IPS DF 6.9 (cell line): ENCODE measurements at places on chromosomes 4 and X.
A peak's percentile ranks its signal among the peaks of the same experiment; 100 is the strongest.

DNA sequence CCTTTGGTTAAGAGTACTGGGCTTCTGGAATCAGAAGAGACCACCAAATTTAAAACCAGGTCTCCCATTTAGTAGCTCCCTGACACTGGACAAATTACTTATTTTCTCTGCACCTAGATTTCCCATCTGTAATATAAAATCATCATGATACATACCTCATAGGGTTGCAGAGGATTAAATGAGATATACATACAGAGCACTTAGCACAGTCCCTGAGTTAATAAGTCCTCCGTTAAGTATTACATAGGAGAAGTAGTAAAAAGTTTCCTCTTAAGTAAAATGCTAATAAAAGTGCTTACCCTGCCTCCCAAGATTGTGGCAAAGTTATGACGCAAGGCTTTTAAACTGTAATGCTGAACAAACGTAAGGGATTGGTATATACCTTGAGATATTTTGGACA is 539 bp upstream of the CHIC1 start:
- no peaks in the 10 kb centered on the region for H3K27me3 ChIP-seq
- no peak overlapping the region for H3K27ac ChIP-seq
- H3K4me1 ChIP-seq = no peaks in the 10 kb centered on the region
- no peak for DNase-seq

DNA sequence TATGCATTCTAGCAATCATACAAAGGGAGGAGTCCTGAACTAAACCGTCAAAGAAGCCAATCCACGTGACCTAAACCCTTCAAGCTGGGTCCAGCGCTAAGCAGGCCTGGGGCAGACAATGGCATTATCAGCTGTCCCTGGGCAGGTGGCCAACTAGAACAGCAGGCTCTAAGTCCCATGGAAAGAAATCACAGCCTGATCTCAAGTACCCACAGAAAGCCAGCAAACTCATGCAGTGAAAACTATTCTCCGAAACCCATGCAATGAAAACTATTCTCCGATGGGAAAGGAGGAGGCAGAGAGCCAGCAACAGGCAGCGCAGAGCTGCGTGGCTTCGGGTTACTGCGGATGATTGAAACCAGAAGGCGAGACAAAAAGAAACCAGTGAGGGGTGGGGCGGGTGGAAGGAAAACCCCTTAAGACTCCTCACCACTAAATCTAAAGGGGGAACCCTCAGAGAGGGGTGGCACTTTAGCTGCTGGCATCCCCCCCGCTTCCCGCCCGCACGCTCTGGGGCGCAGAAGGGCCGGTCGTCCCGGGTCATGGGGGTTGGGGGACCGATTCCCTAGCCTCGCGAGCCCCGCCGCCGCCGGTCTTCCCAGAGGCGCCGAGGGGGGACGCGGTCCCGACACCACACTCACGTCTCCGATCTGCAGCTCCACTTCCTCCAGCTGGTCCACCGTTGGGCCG is 567 bp downstream of the C4orf46 start:
- H3K36me3 ChIP-seq = no peaks in the 10 kb centered on the region
- no peak overlapping the region for H3K27ac ChIP-seq
- no peak for DNase-seq
- no peaks in the 10 kb centered on the region for H3K27me3 ChIP-seq

DNA sequence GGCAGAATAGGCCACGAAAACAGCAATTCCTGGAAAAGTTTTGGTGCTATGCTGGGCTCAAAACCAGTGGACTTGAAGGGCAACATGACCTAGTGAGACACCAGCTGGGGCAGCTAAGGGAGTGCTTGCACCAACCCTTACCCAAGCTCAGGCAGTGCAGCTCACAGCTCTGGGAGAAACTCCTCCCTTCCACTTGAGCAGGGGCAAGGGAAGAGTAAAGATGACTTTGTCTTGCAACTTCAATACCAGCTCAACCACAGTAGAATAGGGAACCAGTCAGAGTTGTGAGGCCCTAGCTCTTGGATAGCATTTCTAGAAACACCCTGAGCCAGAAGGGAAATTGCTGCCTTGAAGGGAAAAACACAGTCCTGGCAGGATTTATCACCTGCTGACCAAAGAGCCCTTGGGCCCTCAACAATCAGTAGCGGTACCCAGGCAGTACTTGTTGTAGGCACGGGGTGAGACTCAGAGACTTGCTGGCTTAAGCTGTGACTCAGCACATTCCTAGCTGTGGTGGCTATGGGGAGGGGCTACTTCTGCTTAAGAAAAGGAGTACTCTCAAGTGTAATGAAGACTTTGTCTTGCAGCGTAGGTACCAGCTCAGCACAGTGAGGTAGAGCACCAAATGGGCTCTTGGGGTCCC is 19.7 kb upstream of the ABCG2 start:
- H3K4me3 ChIP-seq = no peak overlapping the region
- H3K27me3 ChIP-seq = no peaks in the 10 kb centered on the region
- peak; percentile 89 for DNase-seq
- H3K36me3 ChIP-seq = no peaks in the 10 kb centered on the region; the same call in 1 of the 2 replicates
- peaks cover 9% of the 10 kb centered on the region; the same call in 1 of the 2 replicates for H3K4me1 ChIP-seq

DNA sequence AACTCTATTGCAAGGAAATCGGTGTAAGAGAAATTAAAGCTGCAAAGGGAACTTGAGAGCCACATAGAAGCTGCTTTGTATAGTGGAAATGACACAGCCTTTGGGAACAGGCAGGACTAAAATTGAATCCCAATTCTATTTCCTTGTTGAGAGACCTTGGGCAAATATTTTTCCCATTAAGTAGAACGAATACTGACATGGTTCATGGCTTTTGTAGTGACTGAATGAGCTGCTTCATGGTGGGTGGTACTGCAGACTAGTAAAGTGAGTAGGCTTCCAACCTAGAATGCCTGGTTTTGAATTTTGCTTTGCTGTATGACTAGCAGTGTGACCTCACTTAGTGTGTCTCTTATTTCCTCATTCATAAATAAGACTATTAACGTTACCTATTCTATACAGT is 182.2 kb upstream of the KCNIP4 start:
- H3K36me3 ChIP-seq = no peaks in the 10 kb centered on the region
- no peak overlapping the region for H3K27ac ChIP-seq
- no peak overlapping the region for H3K4me3 ChIP-seq
- H3K27me3 ChIP-seq = no peaks in the 10 kb centered on the region

DNA sequence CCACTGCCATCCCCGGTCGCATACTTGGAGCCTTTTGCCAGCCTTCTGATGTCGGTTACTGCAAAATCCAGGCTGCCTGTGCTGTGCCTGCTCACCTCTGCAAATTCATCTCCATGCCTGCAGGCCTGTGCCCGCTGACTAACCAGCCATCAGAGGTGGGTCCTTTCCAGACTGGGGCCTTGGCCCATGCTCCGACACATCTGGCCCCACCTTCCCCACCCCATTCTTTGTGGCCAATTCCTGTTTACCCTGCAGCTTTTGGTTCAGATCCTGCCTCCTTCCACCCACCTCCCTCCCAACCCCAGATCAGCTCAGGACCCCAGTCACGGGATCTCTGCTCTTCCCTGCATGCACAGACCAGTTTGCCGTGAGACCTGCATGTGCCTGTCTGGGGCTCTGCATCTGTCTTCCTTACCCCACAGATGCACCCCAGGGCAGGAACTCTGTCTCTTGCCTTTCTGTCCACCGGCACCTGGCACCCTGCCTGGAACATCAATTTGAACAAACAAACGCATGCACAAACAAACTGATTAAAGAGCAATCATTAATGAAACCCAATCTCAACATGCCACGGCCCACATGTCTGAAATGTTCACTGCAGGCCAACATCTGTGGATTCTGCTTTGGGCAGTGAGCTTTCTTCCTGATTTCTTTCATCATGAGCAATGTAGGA is 112.8 kb upstream of the PSAPL1 start:
- no peak overlapping the region for H3K4me3 ChIP-seq
- no peak for DNase-seq
- H3K27me3 ChIP-seq = no peaks in the 10 kb centered on the region
- H3K27ac ChIP-seq = no peak overlapping the region
- H3K36me3 ChIP-seq = no peaks in the 10 kb centered on the region

- H3K27me3 ChIP-seq = 0 out of 2 replicates have a peak, but pooled peaks cover 1% of the 10 kb centered on the region
- H3K27ac ChIP-seq = no peak overlapping the region
- H3K4me3 ChIP-seq = no peak overlapping the region
- peaks cover 1% of the 10 kb centered on the region; the same call in 1 of the 2 replicates for H3K4me1 ChIP-seq
- H3K36me3 ChIP-seq = no peaks in the 10 kb centered on the region; the same call in 1 of the 2 replicates
- DNase-seq = no peak
These were observed 107.6 kb upstream of the PACRGL start for GRCh38 chr4:20592663-20593062.

DNA sequence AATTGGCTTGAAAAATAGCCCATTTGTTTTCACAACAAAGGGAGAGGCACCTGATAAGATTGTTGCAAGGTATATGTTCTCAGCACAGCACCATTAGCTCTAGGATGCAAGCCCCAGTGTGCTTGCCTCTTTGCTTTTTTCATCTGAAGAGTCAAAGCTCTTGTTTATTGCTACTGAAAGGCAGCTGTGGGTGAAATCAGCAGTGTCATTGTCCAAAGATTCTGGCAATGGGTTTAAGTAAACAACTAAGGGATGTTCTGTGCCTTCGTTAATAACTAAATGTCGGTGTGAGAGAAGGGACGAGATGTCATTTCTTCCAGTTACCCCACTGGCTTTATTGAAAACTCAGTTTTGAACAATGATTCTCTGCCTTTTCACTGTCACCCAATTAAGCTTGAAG is 567.7 kb downstream of the KCNIP4 start:
- no peak overlapping the region for H3K4me3 ChIP-seq
- H3K27ac ChIP-seq = no peak overlapping the region
- H3K4me1 ChIP-seq = no peaks in the 10 kb centered on the region
- no peaks in the 10 kb centered on the region for H3K36me3 ChIP-seq
- DNase-seq = no peak

GRCh38 chr4:11483046-11483445 is 54.4 kb upstream of the HS3ST1 start:
- H3K36me3 ChIP-seq = no peaks in the 10 kb centered on the region
- H3K4me3 ChIP-seq = no peak overlapping the region
- H3K27ac ChIP-seq = no peak overlapping the region
- no peak for DNase-seq

GRCh38 chrX:128928636-128929035 is 594.7 kb downstream of the SMARCA1 start:
- H3K4me1 ChIP-seq = no peaks in the 10 kb centered on the region
- H3K4me3 ChIP-seq = no peak overlapping the region
- H3K27me3 ChIP-seq = no peaks in the 10 kb centered on the region
- no peaks in the 10 kb centered on the region for H3K36me3 ChIP-seq
- DNase-seq = no peak

DNA sequence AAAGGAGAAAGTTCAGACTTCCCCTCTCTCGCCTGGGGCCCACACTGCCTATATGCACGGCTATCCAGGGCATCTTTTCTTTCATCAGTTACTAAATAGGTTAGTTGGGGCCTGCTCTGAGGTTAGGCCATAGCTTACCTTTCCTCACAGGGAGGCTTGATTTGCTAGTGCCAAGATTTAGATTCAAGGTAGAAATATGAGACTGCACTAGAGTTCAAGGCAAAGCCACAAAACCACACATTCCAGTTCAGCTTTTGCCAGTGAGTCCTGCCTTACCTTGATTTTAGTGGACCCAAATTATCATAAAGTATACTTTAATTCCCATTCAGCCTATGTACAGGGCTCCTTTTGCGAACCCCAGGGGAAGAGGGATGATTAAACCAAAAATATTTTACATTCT is 762.8 kb downstream of the PDHA2 start:
- no peak overlapping the region for H3K27ac ChIP-seq
- H3K4me3 ChIP-seq = no peak overlapping the region
- no peaks in the 10 kb centered on the region for H3K36me3 ChIP-seq

GRCh38 chr4:110792036-110792435 is 169.2 kb upstream of the PITX2 start:
- H3K36me3 ChIP-seq = no peaks in the 10 kb centered on the region
- no peaks in the 10 kb centered on the region for H3K27me3 ChIP-seq
- no peak overlapping the region for H3K27ac ChIP-seq
- no peak overlapping the region for H3K4me3 ChIP-seq
- no peaks in the 10 kb centered on the region for H3K4me1 ChIP-seq
- no peak for DNase-seq

DNA sequence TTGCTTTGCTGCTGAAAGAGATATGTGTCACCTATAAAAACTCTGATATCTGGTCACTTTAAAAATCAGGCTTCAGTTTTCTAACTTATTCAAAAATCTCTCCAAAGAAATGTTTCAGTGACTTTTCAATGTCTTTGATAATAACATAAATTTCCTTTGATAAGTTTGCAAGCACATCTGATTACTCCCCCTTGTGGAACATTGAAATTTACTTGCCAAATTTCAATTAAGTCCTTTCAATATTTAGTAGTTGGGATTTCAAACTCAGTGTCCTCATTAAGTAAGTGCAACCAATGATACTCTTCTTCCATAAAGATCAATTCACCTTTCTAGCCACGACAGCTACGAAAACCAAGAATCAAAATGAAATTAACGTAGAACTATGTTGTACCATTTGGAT is 151.3 kb upstream of the FAM47C start:
- no peaks in the 10 kb centered on the region for H3K4me1 ChIP-seq
- no peaks in the 10 kb centered on the region for H3K36me3 ChIP-seq
- no peak overlapping the region for H3K4me3 ChIP-seq
- H3K27me3 ChIP-seq = no peaks in the 10 kb centered on the region
- no peak for DNase-seq

- H3K27ac ChIP-seq = no peak overlapping the region
- no peak for DNase-seq
- H3K4me3 ChIP-seq = no peak overlapping the region
- no peaks in the 10 kb centered on the region for H3K36me3 ChIP-seq
- H3K27me3 ChIP-seq = no peaks in the 10 kb centered on the region
These were observed 33.7 kb upstream of the HPRT1 start for GRCh38 chrX:134426281-134426680.

- no peaks in the 10 kb centered on the region for H3K27me3 ChIP-seq
- no peak for DNase-seq
- H3K4me1 ChIP-seq = no peaks in the 10 kb centered on the region
- H3K27ac ChIP-seq = no peak overlapping the region
- no peak overlapping the region for H3K4me3 ChIP-seq
These were observed 29.2 kb downstream of the HTT-AS start for GRCh38 chr4:3044870-3045819.

DNA sequence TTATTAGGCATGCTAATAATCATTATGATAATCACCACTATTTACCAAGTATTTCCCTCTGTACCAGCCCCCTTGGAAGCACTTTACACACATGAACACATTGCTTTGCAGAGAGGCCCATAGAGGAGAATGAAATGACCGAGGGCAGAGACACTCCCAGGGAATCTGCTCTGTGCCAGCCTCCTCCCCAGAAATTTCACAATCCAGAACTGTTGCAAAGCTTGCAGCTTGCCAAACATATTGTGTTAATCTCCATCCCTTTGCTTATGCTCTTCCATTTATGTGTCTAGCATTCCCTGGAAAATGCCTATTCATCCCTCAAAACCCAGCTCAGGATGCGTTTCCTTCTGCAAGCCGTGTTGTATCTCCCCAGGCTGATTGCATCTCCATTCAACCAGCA is 37.8 kb downstream of the CYTL1 start:
- DNase-seq = no peak
- H3K27ac ChIP-seq = no peak overlapping the region
- no peaks in the 10 kb centered on the region for H3K27me3 ChIP-seq
- H3K4me1 ChIP-seq = no peaks in the 10 kb centered on the region

DNA sequence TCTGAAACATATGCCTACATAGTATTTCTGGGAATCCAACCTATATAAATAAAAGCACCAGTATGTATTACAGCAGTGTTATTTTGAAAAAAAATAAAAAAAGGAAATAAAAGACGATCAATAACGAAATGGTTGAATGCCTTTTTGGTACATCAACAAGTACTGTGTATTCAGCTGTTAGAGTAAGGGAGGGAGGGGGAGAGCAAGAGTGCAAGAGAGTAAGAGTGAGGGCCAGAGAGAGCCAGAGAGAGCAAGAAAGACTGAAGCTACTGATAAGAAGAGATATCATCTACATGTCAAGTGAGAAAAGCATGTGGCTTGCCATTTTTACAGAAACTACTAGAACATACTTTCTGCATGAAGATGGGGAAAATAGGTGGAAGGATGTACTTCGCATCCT is 1.8 kb downstream of the SPIN4 start:
- H3K4me3 ChIP-seq = no peak overlapping the region
- no peaks in the 10 kb centered on the region for H3K27me3 ChIP-seq
- DNase-seq = no peak
